ENCODE measurements at places on chromosomes 4 and X.
A peak's percentile ranks its signal among the peaks of the same experiment; 100 is the strongest.

DNA sequence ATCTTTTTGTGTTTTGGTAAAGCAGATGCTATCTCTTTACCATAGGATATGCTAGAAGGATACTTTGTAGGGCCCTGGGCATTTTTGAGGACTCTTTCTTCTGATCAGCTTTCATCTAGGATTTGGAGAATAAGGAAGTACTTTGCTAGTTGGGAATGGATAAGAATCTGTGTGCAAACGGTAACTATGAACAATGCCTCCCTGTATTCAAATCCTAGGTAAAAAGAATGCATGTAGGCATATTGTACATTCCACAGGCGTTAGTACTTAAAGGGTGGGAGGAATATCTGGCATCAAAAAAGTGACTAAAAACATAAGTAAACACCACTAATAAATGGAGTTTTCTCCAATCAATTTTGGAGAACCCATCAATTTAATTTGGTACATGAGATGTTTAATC, 59.7 kb downstream of the SH3BGRL start:
- H3K27me3 ChIP-seq: no peaks in the 10 kb centered on the region
- H3K4me3 ChIP-seq: no peak overlapping the region
- no peak overlapping the region for H3K27ac ChIP-seq
- peaks cover 3% of the 10 kb centered on the region for H3K36me3 ChIP-seq
- H3K4me1 ChIP-seq: no peaks in the 10 kb centered on the region

GRCh38 chr4:70634482-70634881, 5.9 kb downstream of the ENAM start:
- H3K27ac ChIP-seq: no peak overlapping the region
- H3K4me1 ChIP-seq: peaks cover 2% of the 10 kb centered on the region
- no peaks in the 10 kb centered on the region for H3K36me3 ChIP-seq

- H3K4me1 ChIP-seq: peaks cover 13% of the 10 kb centered on the region
- no peak overlapping the region for H3K27ac ChIP-seq
- DNase-seq: no peak
Measured at GRCh38 chr4:169080981-169081380, 70.9 kb upstream of the CBR4 start.

GRCh38 chr4:98747393-98748091, 89.1 kb upstream of the TSPAN5 start:
- peaks cover 4% of the 10 kb centered on the region for H3K4me1 ChIP-seq
- H3K4me3 ChIP-seq: no peak overlapping the region
- H3K27me3 ChIP-seq: no peaks in the 10 kb centered on the region
- H3K27ac ChIP-seq: no peak overlapping the region
- no peaks in the 10 kb centered on the region for H3K36me3 ChIP-seq
- no peak for DNase-seq

- no peaks in the 10 kb centered on the region for H3K27me3 ChIP-seq
- no peak overlapping the region for H3K27ac ChIP-seq
- H3K4me1 ChIP-seq: no peaks in the 10 kb centered on the region
- no peak overlapping the region for H3K4me3 ChIP-seq
- peaks cover 25% of the 10 kb centered on the region for H3K36me3 ChIP-seq
- no peak for DNase-seq
Measured at GRCh38 chr4:94290245-94290644, 52.4 kb downstream of the HPGDS start.

DNA sequence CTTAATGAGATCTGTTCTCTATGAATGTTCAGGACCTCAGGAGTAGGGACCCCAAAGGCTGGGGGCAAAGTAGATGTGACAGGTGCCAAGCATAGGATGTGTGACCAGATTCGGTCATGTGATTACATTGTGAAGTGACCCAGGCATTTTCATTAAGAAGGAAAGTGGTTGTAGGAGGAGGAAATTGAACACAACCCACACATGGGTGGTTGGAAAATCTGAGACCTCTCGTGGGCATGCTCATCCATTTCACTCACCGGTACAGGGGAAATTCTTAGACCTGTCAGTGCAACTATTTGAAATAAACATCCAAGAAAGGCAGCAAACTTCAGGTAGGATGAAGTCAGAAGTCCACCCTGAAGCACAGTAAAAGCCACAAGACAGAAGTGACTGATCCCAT, 43.5 kb upstream of the CD99 start:
- H3K27ac ChIP-seq: no peak overlapping the region
- no peak overlapping the region for H3K4me3 ChIP-seq
- DNase-seq: no peak
- peaks cover 19% of the 10 kb centered on the region for H3K36me3 ChIP-seq

DNA sequence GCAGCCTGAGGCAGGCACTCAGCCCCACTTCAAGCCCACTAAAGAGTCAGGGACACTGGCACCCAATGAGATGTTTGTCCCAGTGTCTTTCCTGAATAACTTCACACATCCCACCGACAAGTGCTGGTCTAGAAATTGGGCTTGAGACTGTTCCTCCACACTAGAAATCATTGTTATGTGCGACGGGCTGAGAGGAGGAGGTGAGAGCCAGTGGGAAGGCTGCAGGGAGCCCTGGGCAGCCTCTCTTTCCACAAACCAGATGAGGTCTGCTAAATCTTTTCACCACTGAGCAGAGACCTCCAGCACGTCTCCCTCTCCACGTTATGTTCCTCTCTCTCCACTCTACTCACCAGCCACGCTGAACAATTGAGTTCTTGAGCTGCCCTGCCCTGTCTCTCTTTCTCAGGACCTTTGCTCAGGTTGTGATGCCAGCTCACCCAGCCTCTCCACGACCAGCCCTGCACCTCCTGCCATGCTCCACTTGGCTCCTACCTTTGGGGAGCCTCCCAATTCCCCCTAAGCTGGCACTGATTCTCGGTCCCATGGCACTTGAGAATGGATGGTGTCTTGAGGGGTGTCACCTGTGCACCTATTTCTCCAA, 8.4 kb downstream of the SCD5 start:
- no peaks in the 10 kb centered on the region for H3K4me1 ChIP-seq
- DNase-seq: no peak
- no peak overlapping the region for H3K27ac ChIP-seq
- peaks cover 18% of the 10 kb centered on the region for H3K27me3 ChIP-seq

- peaks cover 90% of the 10 kb centered on the region for H3K4me1 ChIP-seq
- H3K4me3 ChIP-seq: peak overlapping the region; percentile 69
- H3K27ac ChIP-seq: peak overlapping the region; percentile 82
- H3K36me3 ChIP-seq: peaks cover 48% of the 10 kb centered on the region
- peak; percentile 48 for DNase-seq
Measured at GRCh38 chr4:108141213-108141950, 27.4 kb downstream of the LEF1 start.

GRCh38 chr4:146472404-146472803, 49.3 kb downstream of the SLC10A7 start:
- no peaks in the 10 kb centered on the region for H3K36me3 ChIP-seq
- no peak overlapping the region for H3K4me3 ChIP-seq
- no peaks in the 10 kb centered on the region for H3K4me1 ChIP-seq
- H3K27me3 ChIP-seq: no peaks in the 10 kb centered on the region
- DNase-seq: no peak
- no peak overlapping the region for H3K27ac ChIP-seq

DNA sequence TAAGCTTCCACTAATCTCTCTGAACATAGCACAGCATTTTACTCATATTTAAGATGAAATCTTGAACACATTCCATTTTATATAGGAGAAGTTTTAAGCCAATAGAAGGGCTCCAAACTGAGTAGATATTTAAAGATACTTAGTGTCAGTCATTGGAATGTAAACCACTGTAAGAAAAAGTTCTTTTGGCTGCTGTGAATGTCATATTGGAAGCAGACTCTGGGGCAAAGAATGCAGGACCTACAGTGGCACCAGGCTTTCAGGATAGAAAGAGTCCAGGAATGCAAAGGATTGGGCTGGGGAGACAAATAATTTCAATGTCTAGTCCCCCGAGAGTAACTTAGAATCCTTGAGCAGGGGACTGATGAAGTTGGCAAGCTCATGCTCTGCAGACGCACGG, 1047.7 kb downstream of the STIM2 start:
- no peaks in the 10 kb centered on the region for H3K36me3 ChIP-seq
- H3K27ac ChIP-seq: no peak overlapping the region
- H3K27me3 ChIP-seq: no peaks in the 10 kb centered on the region
- H3K4me1 ChIP-seq: no peaks in the 10 kb centered on the region
- no peak overlapping the region for H3K4me3 ChIP-seq

GRCh38 chr4:6848717-6849305, 60.8 kb upstream of the TBC1D14 start:
- no peak overlapping the region for H3K4me3 ChIP-seq
- peaks cover 60% of the 10 kb centered on the region for H3K36me3 ChIP-seq
- DNase-seq: no peak
- H3K27me3 ChIP-seq: no peaks in the 10 kb centered on the region
- H3K4me1 ChIP-seq: peaks cover 12% of the 10 kb centered on the region

DNA sequence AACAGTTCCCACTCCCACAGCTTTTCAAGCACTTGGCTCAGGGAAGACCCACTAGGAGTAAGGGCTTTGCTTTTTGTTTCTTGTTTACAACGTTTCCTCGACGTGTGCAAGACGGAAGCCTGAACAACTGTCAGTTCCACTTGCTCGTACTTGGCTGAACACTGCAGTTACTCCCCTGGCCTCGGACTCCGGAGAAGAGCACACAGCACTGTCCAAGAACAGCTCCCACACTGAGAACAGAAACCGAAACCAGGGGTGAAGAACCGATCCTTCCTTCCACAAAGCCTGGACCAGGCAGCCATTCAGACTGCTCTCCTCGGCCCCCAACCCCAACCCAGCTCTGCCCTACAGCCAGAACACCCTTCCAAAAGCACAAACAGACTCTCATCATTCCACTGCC, 25.5 kb downstream of the IRF2 start:
- peaks cover 57% of the 10 kb centered on the region for H3K36me3 ChIP-seq
- peak; percentile 31 for DNase-seq
- peak overlapping the region; percentile 78 for H3K27ac ChIP-seq
- H3K4me3 ChIP-seq: peak overlapping the region; percentile 66
- peaks cover 71% of the 10 kb centered on the region for H3K4me1 ChIP-seq

- peaks cover 5% of the 10 kb centered on the region for H3K27me3 ChIP-seq
- peaks cover 28% of the 10 kb centered on the region for H3K4me1 ChIP-seq
- no peak for DNase-seq
- H3K36me3 ChIP-seq: peaks cover 23% of the 10 kb centered on the region
Measured at GRCh38 chr4:2008671-2008920, 178 bp downstream of the NELFA start.

- peaks cover 38% of the 10 kb centered on the region for H3K4me1 ChIP-seq
- H3K4me3 ChIP-seq: peak overlapping the region; percentile 69
- H3K27ac ChIP-seq: peak overlapping the region; percentile 94
- H3K27me3 ChIP-seq: no peaks in the 10 kb centered on the region
Measured at GRCh38 chr4:108465886-108466500, 154.4 kb upstream of the RPL34 start.

GRCh38 chrX:20665481-20665880, 398.8 kb upstream of the RPS6KA3 start:
- H3K4me1 ChIP-seq: no peaks in the 10 kb centered on the region
- H3K36me3 ChIP-seq: no peaks in the 10 kb centered on the region
- no peak overlapping the region for H3K4me3 ChIP-seq
- no peak overlapping the region for H3K27ac ChIP-seq
- DNase-seq: no peak

DNA sequence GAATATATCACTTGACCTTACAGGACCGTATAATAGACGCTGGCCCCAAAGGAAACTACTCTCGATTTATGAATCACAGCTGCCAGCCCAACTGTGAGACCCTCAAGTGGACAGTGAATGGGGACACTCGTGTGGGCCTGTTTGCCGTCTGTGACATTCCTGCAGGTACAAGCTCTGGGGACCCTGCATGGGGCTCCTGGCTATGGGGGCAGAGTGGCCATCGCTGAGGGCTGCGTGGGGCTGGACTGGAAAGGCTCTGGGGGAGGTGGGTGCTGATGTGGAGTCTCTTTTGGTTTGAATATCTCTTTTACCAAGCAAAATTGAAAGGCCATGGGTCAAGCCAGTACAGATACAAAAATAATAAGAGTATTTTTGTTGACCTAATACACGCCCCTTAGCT, 33.9 kb downstream of the NELFA start:
- no peaks in the 10 kb centered on the region for H3K4me1 ChIP-seq
- DNase-seq: no peak
- no peak overlapping the region for H3K4me3 ChIP-seq
- peaks cover 83% of the 10 kb centered on the region for H3K36me3 ChIP-seq

DNA sequence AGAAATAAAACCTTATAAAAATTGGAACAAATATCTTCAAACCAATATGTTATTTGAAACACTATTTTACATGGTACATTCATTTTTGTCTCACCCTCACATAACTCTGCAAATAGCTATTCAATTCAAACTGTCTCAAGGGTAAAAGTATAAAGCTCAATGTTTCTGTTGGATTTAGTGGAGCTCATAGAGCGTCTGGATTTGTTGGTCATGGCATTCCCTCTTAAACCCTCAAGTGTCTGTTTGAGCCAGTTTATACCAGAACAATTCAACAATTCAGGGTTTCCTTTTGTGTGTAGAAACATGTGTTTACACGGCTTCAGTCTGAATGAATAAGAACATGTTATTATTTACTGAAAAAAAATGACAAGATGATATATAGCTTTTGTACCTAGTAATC, 161.6 kb downstream of the PCDH18 start:
- H3K27me3 ChIP-seq: no peaks in the 10 kb centered on the region
- H3K36me3 ChIP-seq: no peaks in the 10 kb centered on the region

DNA sequence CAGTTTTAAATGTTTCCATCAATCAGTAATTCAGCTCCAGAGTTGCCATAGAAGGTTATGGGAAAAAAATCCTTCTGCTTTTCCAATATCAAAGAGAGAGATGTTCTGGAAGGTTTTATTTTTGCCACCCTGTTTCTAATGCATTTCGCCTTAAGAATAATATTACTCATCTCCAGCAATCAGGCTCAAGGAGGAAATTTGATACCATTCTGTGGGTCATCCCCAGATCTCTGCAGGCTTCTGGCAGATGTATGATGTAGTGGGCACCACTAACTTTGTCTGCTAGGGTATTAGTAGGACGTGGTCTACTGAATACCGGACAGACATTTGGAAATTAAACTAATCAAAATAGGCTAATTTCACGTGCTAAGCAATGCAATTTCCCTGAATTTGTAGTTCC, 645.4 kb upstream of the TENM3 start:
- no peak for DNase-seq
- no peak overlapping the region for H3K27ac ChIP-seq
- H3K36me3 ChIP-seq: no peaks in the 10 kb centered on the region
- H3K4me1 ChIP-seq: no peaks in the 10 kb centered on the region
- H3K4me3 ChIP-seq: no peak overlapping the region

DNA sequence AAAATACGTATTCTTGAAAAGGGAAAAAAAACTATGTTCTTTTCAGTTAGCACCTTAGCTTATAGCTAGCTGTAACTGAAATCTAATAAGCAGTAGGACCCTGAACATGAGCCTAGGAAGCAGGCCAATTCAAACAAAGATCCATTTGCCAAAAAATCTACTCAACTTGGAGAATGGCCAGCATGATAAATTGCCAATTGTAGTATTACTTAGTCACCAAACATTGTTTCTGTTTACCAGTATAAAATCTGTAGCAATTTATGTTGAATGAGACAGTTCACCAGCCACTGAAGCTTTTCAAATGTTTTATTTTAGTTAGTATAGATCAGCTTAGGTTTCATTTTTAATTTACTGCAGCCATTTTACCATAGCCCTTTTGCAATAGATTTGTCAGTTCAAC, 323.6 kb upstream of the DIPK2B start:
- H3K36me3 ChIP-seq: no peaks in the 10 kb centered on the region
- no peaks in the 10 kb centered on the region for H3K27me3 ChIP-seq
- H3K27ac ChIP-seq: no peak overlapping the region
- no peak for DNase-seq

- H3K27me3 ChIP-seq: no peaks in the 10 kb centered on the region
- DNase-seq: no peak
- no peaks in the 10 kb centered on the region for H3K36me3 ChIP-seq
- no peaks in the 10 kb centered on the region for H3K4me1 ChIP-seq
Measured at GRCh38 chrX:19291086-19291485, 52.6 kb upstream of the PDHA1 start.

GRCh38 chr4:109395694-109396093, 37.9 kb upstream of the SEC24B start:
- no peak overlapping the region for H3K4me3 ChIP-seq
- no peaks in the 10 kb centered on the region for H3K36me3 ChIP-seq
- no peaks in the 10 kb centered on the region for H3K4me1 ChIP-seq
- H3K27ac ChIP-seq: no peak overlapping the region
- DNase-seq: no peak
- peaks cover 19% of the 10 kb centered on the region for H3K27me3 ChIP-seq
